ENCODE measurements at places on chromosomes 6 and 20.
A peak's percentile ranks its signal among the peaks of the same experiment; 100 is the strongest.

- no peak for DNase-seq
These were observed 1040.6 kb upstream of the CITED2 start for GRCh38 chr6:140414966-140415620.

DNA sequence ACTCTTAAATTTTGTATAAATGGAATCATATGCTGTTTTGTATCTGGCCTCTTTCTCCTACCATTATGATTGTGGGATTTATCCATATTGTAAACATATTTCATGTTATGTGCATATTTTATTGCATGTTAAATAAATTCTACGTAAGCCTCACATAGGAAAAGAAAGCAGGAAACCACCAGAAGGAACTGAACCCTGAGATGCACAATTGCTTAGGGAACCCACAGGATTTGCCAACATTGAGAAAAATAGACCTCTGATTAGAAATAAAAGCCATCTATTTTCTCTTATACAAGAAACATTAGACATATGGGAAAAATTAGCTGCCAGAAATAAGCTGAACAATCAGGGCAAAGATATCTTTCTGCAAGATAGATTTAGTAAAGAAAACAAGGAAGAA, 111.2 kb upstream of the CARMIL1 start:
- no peak for DNase-seq

- DNase-seq: no peak
These were observed 949 bp upstream of the ATXN1 start for GRCh38 chr6:16762268-16762549.

- DNase-seq: no peak
These were observed 91.9 kb downstream of the RNGTT start for GRCh38 chr6:88871498-88871897.

DNA sequence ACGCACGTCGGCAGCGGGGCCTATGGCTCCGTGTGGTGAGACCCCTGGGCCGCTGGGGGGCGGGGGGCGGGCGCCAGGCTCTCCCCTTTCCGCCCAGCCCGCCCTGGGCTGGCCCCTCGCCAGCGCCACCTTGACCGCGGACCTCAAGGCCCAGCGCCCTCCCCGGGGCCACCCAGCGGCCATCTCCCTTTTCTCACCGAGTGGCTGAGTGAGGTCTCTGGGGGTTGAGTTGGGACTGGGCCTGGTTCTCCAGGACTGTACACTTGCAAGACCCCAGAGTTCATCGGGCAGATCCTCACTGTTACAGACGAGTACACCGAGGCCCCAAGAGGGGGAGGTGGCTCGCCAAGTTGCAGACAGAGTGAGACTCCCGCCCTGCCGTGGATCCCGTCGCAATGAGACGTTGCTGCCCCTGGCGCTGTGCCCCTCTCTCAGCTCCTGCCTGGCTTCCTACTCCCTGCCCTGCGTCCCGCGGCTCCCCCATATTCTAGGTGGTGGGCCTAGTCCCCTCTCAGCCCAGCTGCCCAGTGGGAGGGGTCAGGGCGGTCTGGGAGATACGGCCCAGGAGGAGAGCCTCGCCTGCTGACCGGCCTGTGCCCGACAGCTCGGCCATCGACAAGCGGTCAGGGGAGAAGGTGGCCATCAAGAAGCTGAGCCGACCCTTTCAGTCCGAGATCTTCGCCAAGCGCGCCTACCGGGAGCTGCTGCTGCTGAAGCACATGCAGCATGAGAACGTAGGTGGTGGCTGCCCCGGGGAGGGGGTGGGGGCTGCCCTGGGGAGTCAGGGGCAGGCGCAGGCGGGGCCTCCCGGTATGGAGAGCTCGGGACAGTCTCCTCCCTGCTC, 576 bp downstream of the MAPK13 start:
- peak; percentile 66 for DNase-seq

DNA sequence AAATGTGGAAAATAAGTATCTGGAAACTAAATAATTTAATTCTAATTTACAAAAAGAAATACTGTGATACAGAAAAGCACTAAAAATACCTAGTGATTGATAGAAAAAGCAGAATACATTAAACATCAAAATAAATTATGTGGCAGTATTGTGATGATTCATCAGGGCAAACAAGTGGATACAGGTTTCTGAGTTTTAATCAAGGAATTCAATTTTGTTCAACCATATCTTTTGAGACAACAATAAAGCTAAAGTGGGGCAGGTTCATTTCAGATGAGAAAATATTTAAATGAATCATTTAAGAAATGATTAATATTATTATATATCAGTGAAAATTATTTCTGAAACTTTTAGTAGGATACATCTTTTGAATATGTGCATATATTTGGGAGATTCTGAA, 49.8 kb downstream of the GRIK2 start:
- DNase-seq: no peak

GRCh38 chr20:63232235-63233060, 3.3 kb upstream of the BIRC7 start:
- DNase-seq: no peak
